Hippocampal formation (tissue), 2 donors: ENCODE measurements at places on chromosomes 3 and 15.

GRCh38 chr3:8458711-8459110 lies 42.9 kb upstream of the LMCD1 start:
- DNase-seq: no peak

DNA sequence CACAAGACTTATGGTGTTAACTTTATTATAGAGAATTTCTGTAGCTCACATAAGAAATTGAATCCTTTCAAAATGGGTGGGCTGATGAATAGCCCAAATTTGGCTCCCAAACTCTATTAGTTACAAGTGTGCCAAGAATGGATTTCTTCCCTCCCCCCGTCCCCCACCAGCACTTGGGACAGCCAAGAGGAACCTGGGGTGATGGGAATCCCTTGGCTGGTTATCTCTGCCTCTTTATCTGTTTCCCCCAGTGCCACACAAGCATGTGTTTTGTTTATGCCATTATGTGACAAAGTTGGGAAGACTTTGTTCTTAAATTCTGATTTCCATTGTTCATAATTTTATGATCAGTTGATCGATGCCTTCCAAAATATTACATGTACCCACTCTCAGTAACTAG lies 28.3 kb downstream of the CMSS1 start:
- no peak for DNase-seq

GRCh38 chr3:181712226-181712552 lies 464 bp downstream of the SOX2 start:
- no peak for DNase-seq

- peak; percentile 9 for DNase-seq
Observed at GRCh38 chr3:35486295-35486694, 153.0 kb upstream of the ARPP21 start.

DNA sequence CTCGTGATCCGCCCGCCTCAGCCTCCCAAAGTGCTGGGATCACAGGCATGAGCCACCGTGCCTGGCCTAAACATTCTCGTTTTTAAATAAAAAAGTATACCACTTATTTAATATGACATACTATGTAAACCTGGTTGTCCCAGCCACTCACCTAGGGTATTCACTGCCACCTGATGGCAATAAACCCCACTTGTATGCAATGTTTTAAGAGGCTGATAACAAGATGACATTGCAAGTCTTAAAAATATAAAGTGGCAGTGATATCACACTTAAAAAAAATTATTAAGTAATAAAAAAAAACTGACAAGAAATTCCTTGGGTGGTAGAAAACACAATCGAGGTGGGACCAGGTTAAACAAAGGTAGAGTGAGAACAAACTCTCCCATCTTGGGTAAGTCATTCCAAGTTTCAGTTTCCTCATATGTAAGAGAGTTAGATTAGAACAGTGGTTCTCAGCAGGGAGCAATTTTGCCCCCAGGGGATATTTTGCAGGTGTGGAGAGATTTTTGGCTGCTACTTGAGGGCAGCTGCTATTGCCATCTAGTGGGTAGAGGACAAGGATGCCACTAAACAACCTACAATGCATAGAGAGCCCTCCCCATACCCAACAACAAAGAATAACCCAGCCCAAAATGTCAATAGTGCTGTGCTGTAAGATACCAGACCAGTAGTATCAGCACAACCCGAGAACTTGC lies 14.5 kb downstream of the ARF4 start:
- no peak for DNase-seq

- no peak for DNase-seq
Observed at GRCh38 chr3:171056528-171056927, 30.0 kb upstream of the SLC2A2 start.

- no peak for DNase-seq
Observed at GRCh38 chr3:31314258-31314657, 218.5 kb upstream of the STT3B start.

DNA sequence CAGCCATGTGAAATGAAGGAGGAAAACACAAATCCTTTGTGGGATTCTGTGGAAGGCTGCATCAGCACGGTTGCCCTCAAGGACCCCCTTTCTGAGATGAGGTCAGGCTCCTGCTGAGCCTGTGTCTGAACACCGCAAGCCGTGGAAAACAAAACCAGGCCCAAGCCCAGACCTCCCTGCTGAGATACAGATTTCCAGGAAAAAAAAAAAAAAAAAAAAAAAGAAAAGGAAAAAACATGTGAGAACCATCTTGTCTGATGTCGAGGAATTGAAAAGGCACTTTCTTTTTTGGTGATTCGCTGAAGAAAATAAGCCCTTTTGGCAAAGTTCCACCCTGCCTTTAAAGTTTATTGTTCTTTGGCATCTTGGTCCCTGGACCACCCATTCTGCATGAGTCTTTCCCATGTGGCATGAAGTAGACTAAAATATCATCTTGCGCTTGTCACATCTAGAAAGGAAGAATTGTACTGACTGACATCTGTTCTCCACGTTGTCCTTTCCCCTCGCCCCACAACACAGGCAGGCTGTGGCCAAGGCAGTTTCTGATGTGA lies 117.6 kb downstream of the CHST2 start:
- DNase-seq: no peak

GRCh38 chr3:98917608-98918007 lies 16.1 kb upstream of the DCBLD2 start:
- no peak for DNase-seq

- DNase-seq: peak; percentile 2
Observed at GRCh38 chr15:71114887-71115566, at the start of gene THSD4. Gene THSD4, plus strand, starts transcription at chr15:71115471.

DNA sequence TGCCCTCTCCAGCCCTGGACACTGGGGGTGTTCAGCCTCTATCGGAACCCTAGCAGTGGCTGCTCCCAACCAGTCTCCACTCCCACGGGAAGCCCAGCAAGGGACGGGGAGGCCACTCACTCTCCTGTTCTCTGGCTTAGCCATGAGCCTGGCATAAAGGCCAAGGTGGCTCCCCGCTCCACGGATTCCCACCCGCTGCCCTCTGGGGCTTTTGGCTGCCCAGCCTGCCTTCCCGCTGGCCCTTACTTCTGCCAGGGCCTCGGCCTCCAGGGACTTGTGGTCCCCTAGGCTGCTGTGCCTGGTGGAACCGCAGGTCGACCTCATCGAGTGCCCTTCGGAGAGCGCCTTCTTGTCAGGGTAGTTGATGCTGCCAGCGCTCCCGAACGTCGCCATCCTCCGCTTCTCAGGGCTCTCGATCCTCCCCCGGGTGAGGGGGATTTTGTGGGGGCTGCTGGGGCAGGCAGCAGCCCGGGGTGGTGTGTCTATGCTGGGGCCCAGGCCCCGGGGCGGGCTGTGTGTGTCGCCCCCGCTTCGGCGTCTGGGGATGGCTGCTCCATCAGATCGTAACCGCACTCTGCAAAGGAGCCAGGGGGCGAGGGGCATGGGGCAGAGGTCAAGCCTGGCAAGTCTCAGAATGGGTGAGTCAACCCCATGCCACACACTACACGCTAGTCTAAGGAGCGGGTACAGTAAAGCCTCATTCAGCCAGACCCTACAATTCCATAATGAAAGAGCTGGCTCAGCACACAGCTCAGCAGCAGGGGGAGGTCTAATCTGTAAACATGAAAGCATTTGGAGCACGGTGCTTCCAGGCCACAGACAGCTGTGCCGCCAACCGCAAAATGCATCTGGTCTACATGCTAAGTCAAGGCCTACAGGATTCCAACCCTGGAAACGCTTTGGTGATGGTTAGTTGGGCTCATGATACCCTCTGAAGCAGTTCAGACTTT lies 27.3 kb upstream of the RAD18 start:
- no peak for DNase-seq

GRCh38 chr15:48984811-48985352 lies 21.2 kb upstream of the SHC4 start:
- DNase-seq: no peak

GRCh38 chr3:102484-102883 lies 94.1 kb upstream of the CHL1 start:
- DNase-seq: no peak

GRCh38 chr3:54932606-54933005 lies 4.7 kb upstream of the LRTM1 start:
- DNase-seq: peak; percentile 43

GRCh38 chr15:39692356-39693327 lies 90.0 kb downstream of the FSIP1 start:
- peak; percentile 37 for DNase-seq

DNA sequence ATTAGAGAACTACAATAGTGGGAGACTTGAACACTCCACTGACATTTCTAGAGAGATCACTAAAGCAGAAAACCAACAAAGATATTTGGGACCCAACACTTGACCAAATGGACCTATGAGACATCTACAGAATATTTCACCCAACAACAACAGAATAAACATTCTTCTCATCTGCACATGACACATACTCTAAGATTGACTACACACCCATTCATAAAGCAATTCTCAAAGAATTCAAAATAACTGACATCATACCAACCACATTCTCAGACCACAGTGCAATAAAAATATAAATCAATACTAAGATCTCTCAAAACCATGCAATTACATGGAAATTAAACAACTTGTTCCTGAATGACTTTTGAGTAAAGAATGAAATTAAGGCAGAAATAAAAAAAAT lies 473.7 kb downstream of the LPP start:
- DNase-seq: no peak

GRCh38 chr15:78618490-78618934 lies 2.3 kb downstream of the CHRNA3 start:
- DNase-seq: peak; percentile 21

- DNase-seq: no peak
Observed at GRCh38 chr3:5324780-5325179, 137.3 kb downstream of the EDEM1 start.

DNA sequence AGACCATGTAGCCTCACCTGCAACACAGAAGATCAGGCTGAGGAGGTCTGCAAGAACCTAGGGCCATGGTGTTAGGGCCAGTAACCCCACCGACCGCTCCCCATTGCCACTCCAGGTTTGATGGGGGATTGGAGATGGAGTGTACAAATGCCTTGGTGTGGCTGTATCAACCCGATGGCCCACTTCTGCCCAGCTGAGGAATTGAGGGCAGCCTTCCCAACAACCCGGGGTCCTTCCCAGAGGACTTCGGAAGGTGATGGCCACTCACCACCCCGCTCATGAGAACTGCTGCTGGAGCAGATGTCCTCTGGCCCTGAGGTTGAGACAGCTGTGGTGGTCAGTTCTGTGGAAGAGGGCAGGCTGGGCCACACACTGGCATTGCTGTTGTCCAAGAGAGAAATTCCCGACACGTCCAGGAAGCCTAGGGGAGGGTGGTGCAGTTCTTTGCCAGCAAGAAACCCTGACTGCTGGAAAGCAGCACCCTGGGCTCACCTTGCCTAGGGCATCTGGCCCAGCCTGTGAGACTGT lies 8.9 kb downstream of the GORASP1 start:
- no peak for DNase-seq

DNA sequence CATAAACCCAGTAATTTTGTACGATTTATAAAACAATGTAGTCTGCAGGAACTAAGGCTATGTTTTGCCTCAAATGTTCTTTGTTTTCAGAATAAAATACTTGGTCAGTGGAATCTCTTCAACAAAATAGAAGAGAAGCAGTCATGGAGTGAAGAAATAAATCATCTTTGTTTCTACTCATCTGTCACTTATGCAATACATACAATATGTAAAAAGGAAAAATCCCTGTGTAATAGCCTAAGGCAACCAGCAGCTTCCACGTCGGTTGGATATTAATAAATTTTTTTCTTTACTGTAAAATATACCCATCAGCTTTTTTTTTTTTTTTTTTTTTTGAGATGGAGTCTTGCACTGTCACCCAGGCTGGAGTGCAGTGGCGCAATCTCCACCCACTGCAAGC lies 5.2 kb upstream of the WDR5B start:
- DNase-seq: no peak

DNA sequence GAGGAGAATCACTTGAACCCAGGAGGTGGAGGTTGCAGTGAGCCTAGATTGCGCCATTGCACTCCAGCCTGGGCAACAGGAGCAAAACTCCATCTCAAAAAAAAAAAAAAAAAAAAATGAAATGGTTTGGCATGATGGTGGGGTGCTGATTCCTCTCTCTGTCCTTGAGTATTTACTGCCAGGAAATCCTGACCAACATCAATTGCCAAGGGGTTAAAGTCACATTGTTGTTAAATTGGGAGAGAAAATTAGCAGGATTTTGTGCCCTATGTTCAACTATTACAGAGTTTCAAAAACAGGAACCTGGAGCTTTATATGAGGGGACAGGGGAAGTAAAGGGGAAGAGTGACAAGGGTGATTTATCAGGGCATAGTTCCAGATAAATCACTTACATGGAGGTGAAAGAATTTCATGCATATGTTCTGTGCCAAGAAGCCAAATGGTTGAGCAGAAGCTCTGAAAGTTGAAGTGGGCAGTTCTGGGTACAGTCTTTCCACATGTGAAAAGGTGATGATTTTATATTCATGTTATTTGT lies 70.5 kb upstream of the TSEN2 start:
- no peak for DNase-seq

GRCh38 chr15:39886418-39886817 lies 33.6 kb downstream of the GPR176 start:
- DNase-seq: no peak

DNA sequence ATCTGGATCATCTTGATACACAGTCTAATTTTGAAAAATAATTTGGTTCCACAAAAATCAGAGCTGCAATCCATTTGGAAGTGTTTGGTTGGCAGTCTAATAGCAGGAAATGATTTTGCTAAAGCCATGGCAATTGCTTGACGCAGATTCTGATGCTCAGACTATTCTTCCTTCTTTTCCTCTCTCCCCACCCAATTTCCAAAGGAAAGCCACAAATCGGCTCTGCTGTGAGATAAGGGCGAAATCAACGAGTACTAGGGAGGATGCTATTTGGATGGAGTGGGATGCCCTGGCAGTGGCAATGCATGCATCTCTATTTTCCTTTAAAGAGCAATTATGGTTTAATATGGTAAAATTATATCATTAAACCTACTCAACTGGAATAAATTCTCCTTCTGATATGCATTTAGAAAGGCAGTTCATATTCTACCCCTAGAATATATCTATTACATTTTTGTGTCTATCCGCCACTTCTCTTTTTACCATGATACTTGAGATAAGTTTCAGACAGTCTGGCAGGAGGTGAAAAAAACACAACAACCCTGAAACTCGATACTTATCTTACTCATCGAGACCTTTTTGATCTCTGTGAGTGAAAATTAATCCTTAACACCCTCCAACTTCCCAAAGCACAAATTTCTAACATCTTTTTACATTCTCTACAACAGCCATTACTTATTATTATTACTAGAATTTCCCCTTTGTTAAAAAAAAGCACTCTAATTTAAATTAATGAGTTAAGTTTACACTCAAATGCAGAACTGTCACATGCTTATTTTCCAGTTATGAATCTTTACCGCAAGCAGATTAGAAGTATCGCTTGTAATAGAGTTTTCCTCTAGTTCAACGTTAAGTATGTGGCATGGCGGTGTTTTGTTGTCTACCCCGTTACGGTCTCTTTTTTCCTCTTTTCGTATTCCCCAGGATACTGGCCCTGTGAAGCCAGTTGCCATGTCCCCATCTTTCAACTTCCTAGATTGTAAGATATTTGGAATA lies 433.3 kb downstream of the FOXP1 start:
- no peak for DNase-seq
